Stimulated activated CD8-positive, alpha-beta memory T cell treated with anti-CD3 and anti-CD28 coated beads, Interleukin-4, amount 100 ng/mL, for 1 hour (primary cell): ENCODE measurements at places on chromosomes 4 and X.

GRCh38 chr4:36601864-36602495 is 320.6 kb downstream of the DTHD1 start:
- DNase-seq = no peak

GRCh38 chr4:113311047-113311446 is 261.6 kb downstream of the ANK2 start:
- DNase-seq = no peak

DNA sequence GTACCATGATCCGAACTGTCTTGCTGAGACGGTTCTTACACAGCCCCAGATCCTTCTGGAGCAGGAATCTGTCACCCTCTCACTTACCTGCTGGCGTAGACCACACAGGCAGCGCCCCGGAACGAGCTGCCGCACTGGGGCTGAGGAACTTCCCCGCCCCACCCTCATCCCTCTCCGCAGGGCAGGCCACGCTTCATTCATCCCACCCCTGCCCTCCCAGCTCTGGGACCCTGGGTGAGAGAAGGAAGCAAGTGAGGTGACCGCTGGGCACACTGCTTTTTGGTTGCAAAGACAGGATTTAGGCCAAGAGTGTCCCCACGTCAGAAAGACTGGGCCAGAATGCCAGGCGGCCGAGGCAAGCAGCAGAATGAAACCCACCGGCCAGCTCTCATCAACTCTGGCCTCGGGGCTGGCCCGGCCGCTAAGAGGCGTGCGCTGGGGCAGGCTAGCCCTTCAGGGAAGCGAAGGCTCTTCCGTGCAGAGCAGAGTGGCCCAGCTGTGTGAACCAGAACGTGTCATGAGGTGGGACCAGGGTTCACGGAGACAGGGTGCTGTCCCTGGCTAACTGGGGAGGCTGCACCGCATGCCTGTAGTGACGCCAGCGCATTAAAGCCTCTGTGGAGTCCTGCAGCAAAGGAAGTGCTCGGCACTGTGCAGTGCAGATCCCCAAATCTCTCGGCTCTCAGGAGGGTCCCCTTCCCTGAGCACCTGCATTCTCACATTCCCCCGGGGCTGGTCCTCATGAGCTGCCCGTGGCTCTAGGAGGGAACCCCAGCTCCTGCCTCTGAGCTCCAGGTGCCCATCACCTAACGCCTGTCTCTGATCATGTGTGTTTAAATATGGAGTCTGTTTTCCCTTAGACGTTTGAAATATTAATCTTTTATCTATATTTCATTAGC is 6.4 kb downstream of the LRPAP1 start:
- DNase-seq = no peak

DNA sequence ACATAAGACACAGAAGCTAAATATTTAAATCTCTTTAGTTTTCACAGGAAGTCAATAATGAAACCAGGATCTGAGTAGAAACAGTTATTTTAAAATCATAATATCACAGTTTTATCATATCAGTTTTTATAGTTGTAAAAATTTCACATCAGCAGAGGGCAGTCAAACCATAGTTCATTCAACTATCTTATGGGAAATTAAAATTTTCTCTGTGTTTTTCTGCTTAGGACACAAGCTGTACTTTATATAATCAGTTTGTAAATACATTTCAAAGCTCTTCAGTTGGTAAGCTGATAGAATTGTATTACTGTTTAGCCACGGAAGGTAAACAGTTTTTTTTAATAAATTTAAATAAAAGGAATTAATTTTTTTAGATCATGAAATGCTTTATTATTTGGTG is 204.8 kb upstream of the NUDT6 start:
- DNase-seq = no peak

- DNase-seq = no peak
Measured at GRCh38 chrX:119151051-119151380, 23.4 kb upstream of the KIAA1210 start.

DNA sequence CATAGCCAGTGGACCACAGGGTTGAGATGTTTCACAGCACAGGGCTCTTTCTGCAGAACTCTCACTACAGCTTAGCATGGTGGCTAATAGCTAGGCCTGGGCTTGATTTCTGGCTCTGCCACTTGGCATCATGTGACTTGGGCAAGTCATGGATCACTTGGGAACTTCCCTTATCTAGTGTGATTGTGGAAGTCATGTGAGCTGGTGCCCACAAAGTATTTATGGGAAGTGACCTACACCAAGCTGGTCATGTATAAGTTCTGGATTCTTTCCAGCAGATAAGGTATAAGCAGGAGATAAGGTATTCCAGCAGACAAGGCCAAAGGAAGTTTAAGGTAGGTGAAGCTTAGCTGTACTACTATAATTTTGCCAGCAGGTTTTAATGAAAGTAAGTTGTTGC is 61.0 kb downstream of the REELD1 start:
- no peak for DNase-seq

- DNase-seq = no peak
Measured at GRCh38 chrX:123339221-123339905, 155.3 kb downstream of the GRIA3 start.

DNA sequence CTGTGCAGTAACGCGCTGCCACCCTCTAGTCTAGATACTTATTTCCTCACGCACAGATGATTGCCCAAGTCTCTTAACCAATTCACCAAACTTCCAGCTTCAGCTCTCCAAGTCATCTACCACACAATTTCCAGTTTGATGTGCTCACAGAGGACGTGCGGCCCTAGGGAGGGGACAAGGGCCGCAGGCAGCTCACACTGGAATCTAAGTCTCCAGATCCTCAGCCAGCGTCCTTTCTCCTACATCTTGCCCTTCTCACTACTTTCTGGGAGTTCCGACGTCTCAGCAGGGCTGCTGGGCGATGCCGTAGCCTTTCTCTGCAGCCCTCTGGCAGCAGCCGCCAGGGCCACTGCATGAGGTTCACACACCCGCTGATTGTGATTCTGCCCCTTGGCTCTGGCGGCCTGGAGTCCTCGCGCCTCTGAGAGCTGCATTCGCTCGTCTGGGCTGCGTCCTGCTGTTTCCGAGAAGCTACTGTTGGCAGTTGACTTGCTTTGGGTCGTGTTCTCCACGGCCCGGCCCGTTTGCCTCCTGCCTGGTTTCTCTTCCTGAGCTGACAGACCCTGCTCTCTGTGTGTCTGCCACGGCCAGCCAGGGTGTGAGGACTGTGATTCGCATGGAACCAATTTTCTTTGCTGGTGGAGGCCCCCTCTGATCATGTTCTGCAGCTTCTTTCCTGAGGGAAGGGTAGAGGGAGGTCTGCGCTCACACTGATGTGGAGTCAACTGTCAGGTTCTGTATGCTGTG is 14.1 kb upstream of the TMEM131L start:
- no peak for DNase-seq

DNA sequence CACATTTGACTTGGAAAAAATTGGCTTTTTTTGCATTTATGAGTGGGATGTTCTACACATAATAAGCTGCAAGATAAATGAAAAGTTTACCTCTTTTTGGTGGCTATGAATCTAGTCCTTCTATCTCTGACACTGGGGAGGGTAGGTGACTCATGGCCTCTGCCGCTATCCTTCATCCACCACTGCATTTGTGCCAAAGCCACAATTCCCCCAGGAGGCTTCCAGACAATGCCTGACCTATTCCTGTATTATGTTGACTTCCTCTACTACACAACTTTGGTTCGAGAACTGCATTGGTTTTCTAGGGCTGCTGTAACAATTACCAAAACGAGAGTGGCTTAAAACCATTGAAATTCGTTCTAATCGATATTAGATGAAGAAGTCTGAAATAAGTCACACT is 245.6 kb downstream of the TRAM1L1 start:
- DNase-seq = no peak

- DNase-seq = no peak
Measured at GRCh38 chrX:56800801-56801200, 71.8 kb downstream of the NBDY start.

DNA sequence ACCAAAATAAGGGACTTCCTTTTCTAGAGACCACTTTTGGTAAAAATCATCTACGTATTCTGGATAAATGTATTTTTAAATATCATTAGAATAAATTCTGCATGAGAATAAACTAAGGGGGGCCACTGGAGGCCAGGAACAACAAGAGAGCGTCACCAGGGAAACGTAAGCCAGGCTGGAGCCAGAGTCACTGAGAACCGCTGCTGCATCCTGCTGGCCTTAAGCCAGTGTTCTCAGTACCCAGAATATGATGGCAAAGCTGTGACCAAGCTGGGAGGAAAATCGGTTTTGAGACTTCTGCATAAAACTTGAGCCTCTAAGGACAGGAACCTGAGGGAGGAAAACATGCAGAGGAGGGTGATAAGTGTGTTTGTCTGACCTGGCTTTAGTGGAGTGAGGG is 63.0 kb upstream of the FAM9A start:
- DNase-seq = no peak

GRCh38 chr4:60422439-60422838 is 777.7 kb upstream of the ADGRL3 start:
- DNase-seq = no peak

GRCh38 chr4:99998062-99998867 is 48.2 kb upstream of the H2AZ1 start:
- no peak for DNase-seq

DNA sequence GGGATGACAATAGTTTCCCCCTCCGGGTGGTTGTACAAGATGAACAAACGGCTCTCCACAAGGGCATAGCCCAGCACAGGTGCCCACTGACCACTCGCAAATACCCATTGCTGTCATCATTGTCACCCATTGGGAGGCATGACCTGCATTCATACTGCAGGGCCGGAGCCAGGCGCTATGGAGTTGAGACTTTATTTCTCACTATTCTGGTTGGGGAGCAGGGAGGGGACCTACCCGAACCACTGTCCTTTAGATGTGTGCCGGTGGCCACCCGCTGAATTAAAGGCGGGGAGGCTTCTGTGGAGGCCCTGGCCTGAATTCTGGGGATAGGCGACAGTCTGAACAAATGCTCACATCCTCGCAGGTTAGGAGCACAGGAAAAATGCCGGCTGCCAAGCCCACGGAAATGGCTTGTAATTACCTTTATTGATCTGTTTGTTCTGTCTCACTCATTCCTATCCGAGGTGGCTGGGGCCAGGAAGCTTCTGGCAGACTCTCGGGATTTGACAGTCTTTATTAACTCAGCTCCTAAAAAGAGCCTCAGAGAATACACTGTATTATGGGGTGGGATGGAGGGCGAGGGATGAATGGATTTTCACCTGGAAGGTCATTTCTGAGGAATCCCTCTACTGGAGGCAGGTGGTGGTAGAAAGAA is 125.1 kb upstream of the PSAPL1 start:
- no peak for DNase-seq
